ENCODE measurements at places on chromosomes 12 and 14. TPM values are rescaled to one million over a fixed set of nuclear protein-coding genes. Genes with fewer than 3 reads are reported as not detected.

DNA sequence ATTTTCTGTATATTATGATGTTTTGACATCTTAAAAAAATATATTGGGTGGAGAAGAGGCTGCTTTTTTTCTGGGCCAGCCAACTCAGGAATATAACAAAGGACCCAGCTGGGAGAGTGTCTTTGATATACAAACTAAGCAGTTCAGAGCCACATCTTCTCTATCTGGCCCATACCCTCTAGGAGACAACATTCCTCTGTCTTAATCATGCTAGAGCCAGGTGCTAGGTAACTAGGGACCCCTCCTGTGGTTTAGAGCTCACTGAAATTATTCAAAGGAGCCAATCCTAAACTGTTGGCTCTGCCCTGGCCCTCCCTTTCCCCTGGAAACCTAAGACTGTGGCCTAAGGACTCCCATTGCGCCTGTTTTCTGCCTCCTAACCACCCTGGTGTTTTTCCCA lies 193.1 kb upstream of the DIO2 start:
- DNase-seq, result no peak

DNA sequence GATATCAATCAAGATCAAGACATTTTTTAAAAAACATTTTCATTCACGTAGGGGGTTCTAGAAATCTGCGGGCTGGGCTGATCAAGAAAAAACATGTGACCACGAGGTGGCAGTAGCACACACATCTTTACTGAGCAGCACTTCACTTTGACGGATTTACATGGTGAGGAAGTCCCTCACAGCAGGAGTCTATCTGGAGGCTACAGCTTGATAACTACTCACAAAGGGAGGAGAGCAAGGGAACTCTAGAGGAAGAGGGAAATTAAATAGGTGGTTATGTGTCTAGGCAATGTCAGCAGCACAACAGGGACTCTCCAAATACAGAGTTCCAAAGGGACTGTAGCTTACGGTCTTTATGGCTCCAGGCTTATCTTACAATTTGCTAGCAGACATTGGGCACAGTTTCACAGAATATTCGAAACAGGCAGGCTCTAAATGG lies 248.1 kb downstream of the DPY19L2 start:
- peak; percentile 20 for DNase-seq

DNA sequence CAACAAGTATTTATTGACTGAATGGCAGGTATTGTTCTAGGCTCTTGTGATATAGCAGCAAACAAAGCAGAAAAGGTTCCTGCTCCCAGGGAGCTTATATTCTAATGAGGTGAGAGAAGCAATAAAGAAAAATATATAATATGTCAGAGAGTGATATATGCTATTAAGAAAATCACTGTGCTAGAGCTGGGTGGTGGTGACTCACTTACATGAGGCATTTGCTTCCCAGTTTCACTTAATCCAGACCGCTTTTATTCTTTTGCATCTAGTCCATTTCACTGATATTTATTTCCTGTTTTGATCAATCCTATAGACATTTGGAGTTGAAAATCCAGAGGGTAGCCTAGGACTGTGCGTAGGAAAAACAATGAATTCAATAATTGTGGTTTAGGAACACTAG lies 17.5 kb downstream of the TRHDE start:
- DNase-seq, result peak; percentile 40

DNA sequence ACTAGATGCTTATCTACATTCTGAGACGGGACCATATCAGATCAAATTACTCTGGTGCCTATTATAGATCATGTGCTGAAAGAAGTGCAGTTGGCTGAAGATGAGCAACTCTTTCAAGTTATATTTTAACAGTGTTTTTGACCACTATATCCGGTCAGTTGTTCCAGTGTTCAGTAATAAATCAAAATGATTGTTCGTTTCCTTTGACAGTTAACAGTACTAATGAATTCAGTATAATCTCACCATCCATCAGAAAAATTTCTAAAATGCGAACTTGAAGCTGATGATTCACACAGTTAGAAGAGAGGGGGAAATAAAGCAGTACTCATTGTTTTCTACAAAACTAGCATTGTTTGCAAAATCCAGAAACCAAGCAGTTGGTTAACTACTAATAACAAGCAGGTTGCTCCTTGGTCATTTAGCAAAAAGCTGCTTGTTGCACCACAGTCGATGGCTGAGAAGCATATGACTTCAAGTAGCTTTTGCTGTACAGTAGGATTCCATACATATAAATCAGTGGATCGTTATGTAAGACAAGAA lies 2.3 kb downstream of the RPS6KA5 start:
- no peak for DNase-seq

DNA sequence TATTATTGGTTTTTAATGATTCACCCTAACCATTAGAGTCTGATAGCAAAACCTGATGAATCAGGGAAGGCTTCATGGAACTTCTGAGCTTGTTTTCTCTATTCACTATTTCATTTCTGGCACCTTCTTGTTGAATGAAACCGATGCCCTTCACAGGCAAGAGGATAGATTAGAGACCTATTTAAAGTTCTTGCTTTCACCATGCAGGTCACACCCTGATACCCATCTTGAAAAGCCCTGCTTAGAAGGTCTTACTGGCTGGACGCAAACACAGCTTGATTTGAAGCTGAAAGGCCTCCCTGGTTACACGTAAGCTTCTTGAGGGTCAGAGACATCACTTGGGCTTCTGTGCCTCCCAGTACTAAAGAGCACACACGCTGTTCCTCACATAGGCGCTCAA lies 29.2 kb downstream of the TMEM229B start:
- DNase-seq, result no peak

GRCh38 chr14:52850451-52850909 lies 59.1 kb upstream of the GNPNAT1 start:
- no peak for DNase-seq

DNA sequence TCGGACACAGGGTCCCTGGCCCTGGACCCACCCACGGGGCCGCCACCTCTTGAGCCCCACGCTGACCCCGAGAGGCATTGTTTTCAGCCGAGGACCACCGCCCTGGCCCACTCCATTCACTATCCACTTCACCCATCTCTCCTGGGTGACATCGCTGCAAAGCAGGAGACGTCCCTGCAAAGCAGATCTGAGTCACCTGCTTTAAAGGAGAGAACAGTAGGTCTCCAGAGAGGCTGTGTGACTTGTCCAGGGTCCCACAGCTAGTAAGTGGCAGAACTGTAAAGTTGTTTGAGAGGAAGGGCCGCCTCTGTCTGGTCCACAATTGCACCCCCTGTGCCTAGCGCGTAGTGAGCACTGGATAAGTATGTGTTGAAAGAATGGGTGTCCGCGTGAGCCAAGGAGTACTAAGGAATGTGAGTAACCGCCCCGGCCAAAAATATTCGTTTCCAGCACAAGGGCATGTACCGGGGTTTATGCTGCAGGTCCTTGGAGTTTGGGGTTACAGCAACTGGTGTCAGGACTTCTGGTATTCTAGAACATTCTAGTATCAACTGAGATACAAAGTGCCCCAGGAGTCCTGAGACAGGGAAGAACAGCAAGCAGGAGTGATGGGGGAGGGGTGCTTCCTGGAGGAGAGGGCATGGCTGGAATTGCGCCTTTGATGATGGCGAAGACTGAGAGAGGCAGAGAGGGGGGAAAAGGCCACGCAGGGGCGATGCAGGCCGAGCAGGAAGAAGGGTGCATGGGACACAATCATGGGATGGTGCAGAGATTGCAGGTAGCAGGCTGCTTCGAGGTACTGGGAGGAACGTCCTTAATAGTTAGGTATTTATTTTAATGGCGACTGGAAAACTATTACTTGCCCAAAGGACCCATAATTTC lies 91.1 kb downstream of the SCARB1 start:
- DNase-seq, result no peak

DNA sequence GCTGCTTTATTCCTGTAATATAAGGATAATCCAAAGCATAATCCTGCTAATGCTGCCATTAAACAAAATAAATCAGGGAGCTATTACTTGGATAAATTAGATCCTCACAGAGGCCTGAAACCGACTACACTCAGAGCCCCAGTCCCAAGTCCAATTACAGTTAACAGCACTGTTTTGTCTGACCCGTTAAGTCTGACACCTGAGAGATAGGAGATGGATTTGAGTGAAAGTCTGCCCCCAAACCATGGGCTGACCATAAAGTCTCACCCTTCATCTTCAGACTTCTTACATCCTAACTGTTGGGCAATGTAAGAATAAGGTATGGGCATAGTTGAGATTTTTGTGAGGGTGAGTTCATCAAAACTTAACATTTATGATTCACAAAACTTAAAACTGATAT lies 181.7 kb downstream of the PLCZ1 start:
- DNase-seq, result no peak

DNA sequence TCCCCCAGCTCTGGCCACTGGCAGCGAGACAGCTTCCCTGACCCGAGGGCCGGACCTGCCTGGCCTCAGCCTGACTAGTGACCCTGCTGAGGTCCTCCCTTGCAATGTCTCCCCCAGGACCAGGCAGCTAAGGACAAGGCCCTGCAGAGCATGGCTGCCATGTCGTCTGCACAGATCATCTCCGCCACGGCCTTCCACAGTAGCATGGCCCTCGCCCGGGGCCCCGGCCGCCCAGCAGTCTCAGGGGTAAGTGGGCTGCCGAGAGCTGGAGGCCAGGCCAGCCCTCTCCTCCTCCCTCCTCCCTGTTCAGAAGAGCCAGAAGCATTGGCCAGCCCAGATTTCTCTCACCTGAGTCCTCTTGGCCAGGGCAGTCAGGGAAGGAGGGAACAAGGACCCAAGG lies 58.1 kb downstream of the TEAD4 start:
- no peak for DNase-seq

DNA sequence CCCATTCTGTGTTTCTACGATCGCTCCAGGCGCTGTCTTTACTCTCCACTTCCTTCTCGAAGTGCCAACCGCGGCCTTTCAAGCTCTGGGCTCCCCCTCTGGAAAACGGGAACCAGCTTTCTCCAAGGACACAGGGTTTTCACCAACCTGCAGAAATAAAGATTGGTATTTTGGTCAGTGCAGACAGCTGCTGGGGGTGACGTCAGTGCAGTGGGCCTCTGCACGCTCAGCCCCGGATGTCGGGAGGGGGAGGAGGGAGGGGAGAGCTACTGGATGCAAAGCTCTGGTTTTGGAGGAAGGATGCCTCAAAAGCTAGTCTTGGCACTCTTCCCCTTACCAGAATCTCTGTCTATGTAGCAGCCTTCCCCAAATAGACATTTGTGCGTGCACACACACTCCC lies 19.9 kb downstream of the HRK start:
- no peak for DNase-seq

GRCh38 chr12:103207936-103208335 lies 250.5 kb downstream of the ASCL1 start:
- DNase-seq, result no peak

- no peak for DNase-seq
Observed at GRCh38 chr12:118645219-118645618, 268.9 kb downstream of the SUDS3 start.

Gene LYZ
- total RNA-seq, result not detected

Gene OR4K14
- not detected for total RNA-seq

Gene TFCP2
- 19.4 TPM for total RNA-seq

Gene RHOJ
- total RNA-seq, result not detected

Gene PNP
- total RNA-seq, result 146 TPM

Gene KLHL33
- total RNA-seq, result not detected

Gene EEF1AKMT3
- 4.0 TPM for total RNA-seq

Gene MYL6B
- 81.4 TPM for total RNA-seq

Gene NXPH4
- 1.2 TPM for total RNA-seq

Gene WIF1
- not detected for total RNA-seq

Gene INHBE
- 0.07 TPM for total RNA-seq
